EH (cell line): ENCODE measurements at places on chromosomes 5 and 9.
A peak's percentile ranks its signal among the peaks of the same experiment; 100 is the strongest.

DNA sequence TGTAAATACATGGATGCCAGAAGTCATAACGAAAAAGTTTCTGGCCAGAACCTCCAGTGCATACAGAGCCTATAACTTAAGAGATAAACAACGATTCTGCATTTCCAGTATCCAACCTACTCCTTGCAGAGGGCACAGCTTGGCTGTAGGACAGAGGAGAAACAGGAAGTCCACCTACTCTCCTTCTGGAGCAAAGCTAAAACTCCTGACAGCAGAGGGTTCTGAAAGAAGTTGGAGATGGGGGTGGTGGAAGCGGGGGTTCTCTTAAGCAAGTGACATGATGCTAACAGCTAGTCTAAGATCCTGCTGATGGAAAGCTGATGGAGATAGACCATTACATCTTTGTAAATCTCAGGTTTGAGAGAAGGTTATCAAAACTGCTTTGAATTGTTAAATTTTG, 35.5 kb upstream of the CTNNAL1 start:
- no peak for DNase-seq

- DNase-seq, result peak; percentile 94
Observed at GRCh38 chr5:67983251-67984110, 232.1 kb upstream of the PIK3R1 start.

DNA sequence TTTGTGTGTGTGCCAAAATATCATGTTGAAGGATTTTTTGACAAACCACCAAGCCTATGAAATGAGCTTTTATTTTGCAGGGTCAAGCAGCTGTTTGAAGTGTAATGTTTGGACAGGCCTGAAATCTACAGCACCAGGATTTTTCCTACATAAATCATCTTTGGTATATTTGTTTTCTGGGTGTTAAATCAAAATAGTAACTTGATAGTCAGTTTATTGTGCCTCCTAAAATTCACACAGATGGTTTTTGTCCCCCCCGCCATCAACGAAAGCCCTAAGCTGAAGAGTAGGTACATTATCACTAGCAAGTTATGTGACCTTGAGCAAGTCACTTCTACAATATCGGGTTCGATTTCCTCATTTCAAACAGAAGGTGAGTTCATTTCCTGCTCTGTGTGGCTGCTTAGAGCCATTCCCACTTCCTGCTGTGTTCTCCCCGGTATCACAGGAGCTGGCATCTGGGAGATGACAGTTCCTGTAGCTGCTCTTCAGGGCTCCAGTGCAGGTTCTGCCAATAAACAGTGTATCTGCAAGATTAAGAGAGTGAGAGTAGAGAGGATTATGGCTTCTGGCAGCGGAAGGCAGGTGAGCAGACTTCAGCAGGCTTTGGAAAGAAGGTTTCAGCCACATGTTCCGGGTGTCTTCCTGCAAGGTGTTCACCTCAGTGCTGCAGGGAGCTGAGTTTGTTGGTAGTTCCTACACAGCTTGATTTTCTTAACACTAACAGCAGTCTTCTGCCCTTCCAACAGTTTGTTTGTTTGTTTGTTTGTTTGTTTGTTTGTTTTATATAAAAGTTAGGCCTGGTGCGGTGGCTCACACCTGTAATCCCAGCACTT, 48.4 kb upstream of the GNE start:
- DNase-seq, result peak; percentile 21

DNA sequence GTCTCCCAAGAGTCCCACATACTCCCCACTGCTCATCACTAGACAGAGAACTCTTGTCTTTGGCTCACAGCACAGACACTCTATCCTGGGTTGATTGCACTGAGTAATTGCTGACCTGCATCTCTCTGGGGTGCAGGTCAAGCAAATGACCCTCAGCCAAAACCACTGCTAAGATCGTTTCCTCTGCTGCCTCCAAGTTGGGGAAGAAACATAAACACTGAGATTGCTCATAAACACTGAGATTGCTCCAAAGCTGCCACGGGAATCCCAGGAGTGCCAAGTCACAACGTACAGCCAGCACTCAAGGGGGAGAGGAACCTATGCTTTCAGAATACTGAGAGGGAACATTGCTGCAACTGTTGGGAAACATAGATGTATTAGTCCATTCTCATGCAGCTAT, 1402.1 kb upstream of the ACO1 start:
- no peak for DNase-seq

DNA sequence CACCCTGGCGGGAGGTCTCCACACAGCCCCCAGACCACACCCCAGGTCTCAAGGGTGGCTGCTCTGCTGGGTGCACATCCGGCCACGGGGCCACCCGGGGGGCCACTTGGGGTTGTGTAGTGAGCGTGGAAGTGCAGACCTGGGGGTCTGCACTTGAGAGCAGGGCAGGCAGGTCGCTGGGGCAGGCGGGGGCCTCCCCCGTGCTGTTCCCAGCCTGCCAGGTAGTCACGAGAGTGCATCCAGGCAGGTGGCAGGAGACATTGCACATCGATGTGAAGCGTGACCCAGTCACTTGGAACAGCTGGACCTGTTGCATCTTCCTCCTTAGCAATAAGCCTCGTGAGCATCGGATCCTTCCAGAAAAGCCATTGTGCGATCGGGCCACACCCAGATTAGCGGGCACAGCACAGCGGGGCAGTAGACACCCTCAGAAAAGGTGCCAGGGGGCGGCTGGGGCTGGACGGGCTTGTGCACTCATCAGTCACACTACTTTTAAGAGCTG, 4.8 kb upstream of the ENTPD8 start:
- no peak for DNase-seq

DNA sequence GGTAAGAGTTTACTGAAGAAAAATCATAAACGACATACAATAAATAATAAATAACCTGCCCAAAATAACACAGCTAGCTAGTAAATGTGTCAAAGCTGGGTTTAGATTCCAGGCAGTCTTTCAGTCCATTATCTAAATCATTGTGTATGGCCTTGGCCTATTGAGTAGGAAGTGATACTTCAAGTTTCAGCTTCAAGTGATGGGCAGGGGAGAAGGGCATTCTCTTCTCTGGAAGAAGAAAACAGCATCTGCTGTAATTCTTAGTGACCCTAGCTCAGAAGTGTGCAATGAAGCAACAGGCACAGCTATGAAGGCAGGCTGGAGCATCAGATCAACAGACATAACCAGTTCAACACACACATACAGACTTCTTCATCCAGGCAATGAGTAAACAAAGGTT, 42.5 kb downstream of the FNIP1 start:
- no peak for DNase-seq

GRCh38 chr5:72855821-72856220, 39.4 kb downstream of the TNPO1 start:
- DNase-seq, result peak; percentile 42

GRCh38 chr9:16312962-16313546, 557.4 kb downstream of the BNC2 start:
- DNase-seq, result no peak

DNA sequence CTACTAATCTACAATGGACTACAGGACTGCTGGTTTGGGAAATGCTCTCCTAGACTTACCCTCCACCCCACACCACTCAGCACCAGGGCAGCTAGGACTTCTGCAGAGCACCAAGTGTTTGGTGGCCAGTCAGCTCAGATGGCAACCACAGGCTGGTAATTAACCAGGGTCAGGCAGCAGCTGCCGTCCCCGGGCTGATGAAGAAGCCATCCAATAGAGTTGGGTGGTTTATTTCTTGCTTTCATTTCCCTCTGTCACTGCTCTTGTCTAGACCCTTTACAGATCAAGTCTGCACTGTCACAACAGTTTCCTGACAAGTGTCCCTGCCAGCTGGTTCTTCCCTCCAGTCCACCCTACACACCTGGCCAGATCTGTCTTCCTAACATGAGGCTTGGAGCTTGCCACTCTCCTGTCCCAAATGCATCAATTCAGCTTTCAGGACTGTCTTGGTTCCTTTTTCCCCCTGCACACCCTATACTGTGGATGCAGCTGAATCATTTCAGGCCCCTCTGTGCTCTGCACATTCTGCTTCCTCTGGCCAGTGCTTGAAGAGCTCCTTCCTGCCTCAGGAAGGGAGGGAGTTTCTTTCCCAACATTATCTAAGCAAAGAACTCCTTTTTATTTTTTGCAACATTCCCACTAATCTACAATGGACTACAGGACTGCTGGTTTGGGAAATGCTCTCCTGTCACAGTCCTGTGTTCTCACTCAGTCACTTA, 30.2 kb upstream of the HSPA9 start:
- no peak for DNase-seq

- DNase-seq, result peak; percentile 99
Observed at GRCh38 chr5:9348401-9348996, 197.4 kb downstream of the SEMA5A start.

GRCh38 chr5:155616779-155617392, 603.3 kb downstream of the KIF4B start:
- DNase-seq, result peak; percentile 1

DNA sequence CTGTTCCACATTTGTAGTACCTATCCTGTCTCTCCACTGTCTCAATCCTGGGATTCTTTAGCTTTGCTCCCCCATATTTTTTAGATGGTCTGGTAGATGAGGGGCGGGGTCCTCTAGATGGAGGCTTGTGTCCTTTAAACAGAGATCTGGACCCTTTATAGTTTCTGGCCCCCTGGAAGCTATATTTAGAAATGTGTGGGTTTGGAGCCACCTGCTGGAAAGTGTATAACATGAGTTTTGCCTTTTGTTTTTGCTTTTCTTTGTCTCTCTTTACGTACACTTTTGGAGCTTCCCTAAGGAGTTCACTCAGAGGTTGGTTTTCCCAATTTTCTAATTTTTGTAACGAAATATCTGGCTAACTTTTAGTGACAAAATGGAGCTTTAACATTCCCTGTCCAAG, 110.7 kb downstream of the CFAP95 start:
- peak; percentile 26 for DNase-seq

GRCh38 chr5:132445640-132445923, 45.0 kb downstream of the IRF1 start:
- no peak for DNase-seq

GRCh38 chr9:123216251-123216797, 52.1 kb downstream of the STRBP start:
- peak; percentile 1 for DNase-seq

DNA sequence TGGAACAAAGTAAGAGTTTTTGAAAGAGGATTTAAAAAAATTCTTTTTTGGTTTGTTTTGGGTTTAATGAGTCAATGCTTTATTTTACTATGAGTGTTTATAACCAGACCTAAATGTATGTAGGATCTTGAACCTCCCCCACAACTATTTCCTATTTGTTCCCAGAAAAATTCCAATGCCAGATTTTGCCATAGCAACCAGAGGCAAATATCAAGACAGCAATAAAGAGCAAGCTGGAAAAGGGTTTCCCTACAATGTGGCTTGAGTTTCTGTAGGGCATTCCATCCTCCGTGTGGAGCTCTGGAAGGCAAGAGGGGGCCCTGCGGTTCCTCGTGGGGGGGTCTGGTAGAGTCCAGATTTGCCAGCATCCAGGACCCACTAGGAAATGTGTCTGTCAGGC, 27.8 kb upstream of the GDNF start:
- peak; percentile 81 for DNase-seq

GRCh38 chr9:126049896-126050604, 276.6 kb upstream of the MVB12B start:
- no peak for DNase-seq

DNA sequence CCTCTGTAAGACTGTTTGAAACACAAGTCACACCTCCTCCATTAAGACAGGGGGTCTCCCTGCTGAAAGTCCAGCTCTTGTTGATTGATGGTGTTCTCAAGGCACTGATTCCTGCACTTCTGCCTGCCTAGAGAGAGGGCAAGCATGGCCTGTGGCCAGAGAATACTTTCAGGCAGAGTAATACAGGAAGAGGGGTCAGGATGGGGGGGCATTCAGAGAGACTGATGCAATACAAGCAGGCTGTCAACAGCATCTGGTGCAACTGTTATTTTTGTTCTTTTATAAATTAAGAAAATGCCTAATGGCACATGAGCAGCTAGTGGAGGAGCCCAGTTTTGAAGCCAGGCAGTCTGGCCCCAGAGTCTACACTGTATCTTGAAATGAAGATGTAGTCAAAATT, 302.2 kb downstream of the DIRAS2 start:
- peak; percentile 58 for DNase-seq

DNA sequence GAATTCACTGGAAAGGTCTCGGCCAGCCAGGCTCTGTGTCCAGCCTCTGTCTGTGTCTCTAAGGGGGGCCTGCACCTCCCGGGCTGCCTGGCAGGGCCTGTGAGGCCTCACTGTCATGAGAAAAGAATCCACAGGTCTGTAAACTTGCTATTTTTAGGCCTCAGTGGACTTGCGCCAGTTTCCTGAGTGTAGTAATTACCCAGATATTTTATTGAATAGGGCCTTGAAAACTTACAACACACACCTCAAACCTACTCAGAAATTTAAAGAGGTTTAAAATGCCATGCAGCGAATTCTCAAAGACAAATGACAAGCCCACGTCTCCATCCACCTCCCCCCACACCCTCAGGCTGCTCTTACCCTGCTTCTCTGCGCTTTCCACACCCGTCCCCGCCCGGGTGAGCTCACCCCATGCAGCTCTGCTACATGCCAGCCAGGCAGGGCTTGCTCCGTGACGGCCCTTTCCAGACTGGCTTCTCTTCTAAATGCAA, 8.8 kb upstream of the TENT4A start:
- DNase-seq, result peak; percentile 96
